ENCODE measurements at places on chromosomes 6 and 20.

- no peak for DNase-seq
These were observed 44.6 kb downstream of the NKX2-4 start for GRCh38 chr20:21352703-21353102.

GRCh38 chr20:18443886-18444285 is 22.9 kb downstream of the DZANK1 start:
- no peak for DNase-seq

DNA sequence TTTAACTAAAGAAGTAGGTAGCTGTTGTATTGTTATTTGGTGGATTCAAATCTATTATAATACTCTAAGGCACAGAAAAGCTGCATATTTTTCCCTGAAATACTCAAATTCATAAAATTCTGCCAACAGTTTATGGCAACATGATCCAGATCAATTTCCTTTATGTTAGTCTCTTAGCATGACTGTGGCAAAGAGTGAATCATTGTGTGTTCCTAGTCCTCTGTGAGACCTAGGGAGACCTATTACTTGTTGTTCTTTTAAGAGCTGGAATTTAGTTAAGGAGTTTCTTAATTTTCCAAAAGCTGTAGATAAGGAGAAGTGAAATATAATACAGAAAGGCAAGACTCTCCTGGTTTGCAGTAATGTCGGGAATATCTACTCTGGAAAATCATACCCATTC is 149.6 kb downstream of the RIMS1 start:
- no peak for DNase-seq

GRCh38 chr6:3732345-3733141 is 19.0 kb downstream of the PXDC1 start:
- peak; percentile 54 for DNase-seq

GRCh38 chr6:21033084-21033483 is 498.8 kb downstream of the CDKAL1 start:
- DNase-seq = no peak

GRCh38 chr20:33489495-33490022 is 337 bp upstream of the CBFA2T2 start:
- DNase-seq = peak; percentile 99

DNA sequence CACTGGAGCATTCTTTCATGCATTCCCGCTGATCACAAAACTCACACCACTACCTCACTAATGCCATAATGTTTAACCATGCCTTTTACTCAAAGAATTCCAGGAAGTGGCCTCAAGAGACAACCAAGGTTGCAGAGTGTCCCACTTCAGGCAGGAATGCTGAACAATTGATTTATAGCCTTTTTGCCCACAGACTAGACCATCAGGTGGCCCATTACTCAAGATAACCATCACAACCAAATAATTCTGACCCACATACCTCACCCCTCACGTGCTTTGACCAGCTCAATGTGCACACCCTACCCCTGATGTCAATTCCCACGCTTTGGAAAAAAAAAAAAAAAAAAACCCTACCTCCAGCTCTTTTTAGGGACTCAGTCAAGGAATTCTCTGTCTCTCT is 220.6 kb upstream of the UFL1 start:
- no peak for DNase-seq

GRCh38 chr20:18258126-18258860 is 30.0 kb upstream of the ZNF133 start:
- DNase-seq = no peak

DNA sequence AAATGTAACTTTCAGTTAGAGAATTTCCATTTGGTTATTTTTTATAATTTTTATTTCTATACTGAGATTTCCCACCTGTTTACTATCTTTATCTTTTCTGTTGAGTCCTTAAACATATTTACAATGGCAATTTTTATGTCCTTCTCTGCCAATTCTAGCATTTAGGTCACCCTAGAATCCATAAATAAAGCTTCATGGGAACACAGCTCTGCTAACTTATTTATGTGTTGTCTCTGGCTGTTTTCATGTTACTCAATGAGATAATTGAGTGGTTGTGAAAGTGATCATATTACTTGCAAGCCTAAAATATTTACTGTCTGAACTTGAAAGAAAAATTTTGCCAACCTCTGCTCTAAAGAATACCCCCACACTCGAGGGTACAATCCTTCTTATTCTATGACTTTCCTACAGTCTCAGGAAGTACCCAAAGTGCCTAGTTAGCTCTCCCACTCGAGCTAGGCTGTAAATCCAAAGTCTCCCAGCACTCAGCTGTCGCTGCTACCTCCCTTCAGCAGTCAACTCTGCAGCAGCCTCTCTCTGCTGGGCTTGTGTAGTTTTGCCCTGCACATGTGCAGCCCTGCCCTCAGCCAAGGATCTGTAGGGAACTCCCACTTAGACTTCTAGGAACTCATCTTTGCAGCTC is 53.5 kb upstream of the GCLC start:
- DNase-seq = no peak

GRCh38 chr6:112010328-112010727 is 43.6 kb upstream of the CCN6 start:
- no peak for DNase-seq

DNA sequence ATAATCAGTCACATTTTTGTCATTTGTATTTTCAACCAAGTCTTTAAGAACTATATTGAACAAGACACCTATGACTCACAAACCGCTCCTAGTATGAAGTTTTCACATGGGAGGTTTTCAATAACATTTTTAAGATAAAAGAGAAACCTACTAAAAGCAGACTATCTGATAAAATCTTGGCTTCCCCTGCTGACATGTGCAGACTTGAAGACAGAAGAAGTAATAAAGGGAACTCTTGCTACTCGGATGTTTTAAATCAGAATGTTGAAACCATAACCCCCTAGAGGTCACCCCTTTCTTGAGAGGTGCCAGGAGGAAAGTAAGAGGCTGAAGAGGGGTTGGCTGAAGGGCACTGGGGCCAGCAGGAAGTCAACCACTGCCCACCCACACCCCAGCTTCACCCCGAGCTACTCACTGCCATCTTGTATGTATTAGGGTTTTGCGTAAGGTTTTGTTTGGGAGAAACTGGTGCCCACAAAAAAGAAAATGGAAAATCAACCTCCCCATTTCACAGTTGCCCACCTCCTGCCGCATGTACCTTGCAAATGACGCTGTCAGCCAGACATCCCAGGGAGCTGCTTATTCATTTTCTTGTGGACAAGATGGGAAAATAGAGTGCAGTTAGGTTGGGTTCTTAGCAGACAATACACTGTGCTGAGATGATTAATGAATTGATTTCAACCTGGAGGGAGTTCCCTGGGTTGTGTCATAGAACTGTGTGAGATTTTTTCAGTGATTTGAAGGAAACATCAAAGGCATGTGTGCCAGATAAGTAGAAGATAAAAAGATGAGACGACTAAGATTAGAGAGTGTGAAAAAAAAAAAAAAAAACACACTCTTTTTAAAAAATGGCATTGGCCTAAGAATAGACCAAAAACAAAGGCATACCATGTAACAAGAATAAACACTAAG is 83.2 kb upstream of the TAB2 start:
- peak; percentile 23 for DNase-seq

- DNase-seq = no peak
These were observed 110.8 kb downstream of the ERMARD start for GRCh38 chr6:169862043-169862891.

GRCh38 chr6:54053881-54054391 is 57.3 kb upstream of the MLIP start:
- no peak for DNase-seq

DNA sequence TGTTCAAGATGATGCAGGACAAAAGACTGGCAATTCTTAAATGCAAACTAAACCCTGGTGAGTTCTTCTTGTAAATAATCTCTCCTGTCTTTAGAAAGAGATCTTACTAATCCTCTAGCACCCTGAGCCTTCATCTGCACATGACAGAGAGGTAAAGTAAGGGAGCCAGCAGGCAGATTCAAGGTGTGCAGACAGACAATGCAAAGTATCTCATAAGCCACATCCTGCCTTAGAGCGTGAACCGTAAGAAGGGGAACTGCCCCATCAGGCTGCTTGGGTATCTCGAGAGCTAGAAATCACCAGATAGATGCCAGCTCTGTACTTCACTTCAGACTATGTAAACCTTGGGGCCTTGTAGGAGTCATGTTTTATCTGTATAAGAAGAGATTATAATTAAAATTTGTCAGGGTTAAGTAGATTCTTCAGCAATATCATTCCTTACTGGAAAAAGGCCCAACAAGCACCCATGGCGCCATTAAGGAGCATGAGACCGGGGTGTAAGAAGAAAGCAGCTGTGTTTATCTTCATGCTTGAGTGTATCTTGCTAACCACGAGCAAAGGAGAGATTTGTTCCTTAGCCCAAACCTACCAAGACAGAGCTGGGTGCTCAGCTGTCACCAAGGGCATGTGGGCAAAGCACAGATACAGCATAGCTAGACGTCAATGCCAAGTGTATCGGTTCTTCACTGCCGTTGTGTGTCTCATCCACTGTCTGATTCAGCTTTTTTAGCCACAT is 24.4 kb downstream of the CNR1 start:
- no peak for DNase-seq

GRCh38 chr6:156647140-156647784 is 129.9 kb upstream of the ARID1B start:
- DNase-seq = no peak

DNA sequence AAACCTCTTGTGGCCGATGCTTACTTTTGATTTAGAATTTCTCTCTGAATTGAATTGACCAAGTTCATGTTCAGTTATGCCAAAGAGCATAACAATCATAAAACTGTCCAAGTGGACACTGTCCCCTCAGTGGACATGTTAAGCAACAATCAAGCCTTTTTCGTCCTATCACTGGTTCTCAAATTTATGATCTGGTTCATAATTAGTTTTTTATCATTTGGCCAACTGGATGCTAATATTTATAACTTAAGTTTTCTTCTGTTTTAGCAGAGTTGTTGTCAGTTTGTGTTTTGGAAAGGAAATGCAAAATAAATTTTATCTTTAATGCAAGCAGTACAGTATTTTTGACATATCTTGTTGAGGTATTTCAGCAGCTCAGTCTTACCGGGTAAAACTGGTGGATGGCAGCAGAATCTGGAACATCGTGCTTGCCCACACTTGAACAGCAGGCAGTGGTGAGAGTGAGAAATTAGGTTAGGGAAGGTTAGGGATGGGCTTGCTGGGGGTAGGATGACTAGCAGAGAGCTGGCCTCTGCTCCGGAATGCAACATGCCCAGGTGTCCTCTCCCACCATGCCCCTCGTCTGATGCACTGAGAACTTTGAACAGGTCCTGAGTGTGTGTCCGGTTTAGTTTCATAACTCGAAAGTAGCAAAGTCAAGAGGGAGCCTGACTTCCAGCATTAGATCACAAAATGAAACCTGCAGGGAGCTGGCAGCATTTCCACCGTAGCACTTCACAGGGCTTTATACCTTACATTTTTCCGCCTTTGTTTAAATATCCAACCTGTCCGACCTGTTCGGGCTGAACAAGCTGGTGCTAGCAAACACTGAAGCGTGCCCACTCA is 93.1 kb downstream of the RREB1 start:
- no peak for DNase-seq

DNA sequence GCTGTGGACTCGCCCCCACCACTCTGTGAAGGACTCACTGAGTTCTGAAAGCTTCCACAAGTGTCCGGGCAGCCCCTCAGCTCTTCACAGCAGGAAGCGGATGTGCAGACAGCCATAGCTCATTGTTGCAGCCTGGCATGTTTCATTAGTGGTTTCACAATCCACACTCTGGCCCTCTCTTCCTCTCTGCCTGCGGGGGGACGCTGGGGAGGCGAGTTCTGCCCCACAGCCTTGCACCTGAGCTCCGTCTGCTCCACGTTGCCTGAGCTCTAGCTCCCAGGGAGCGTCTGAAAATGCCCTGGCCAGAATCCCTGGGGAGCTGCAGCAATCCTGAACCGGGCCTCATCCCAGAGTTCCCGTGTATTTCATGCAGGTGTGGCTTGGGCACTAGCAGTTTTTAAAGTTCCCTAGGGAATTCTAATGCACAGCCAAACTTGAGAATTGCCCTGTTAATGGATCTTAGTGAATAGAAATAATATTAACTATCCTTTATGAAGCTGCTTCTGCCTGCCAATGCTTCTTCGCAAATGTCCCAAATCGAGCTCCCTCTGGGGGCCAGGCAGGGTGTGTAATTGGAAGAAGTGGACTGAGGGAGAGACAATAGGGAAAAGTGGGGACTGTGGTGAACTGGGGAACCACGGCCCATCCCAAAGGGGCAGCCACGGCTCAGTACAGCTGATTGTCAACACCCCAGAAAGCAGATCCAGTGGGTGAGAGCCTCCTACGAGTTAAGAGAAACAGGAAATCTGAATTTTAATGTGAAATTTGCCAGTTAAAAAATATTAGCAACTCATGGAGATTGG is 51.5 kb downstream of the CTCFL start:
- DNase-seq = no peak

- DNase-seq = no peak
These were observed 60.8 kb downstream of the RIPOR2 start for GRCh38 chr6:24874776-24875533.

DNA sequence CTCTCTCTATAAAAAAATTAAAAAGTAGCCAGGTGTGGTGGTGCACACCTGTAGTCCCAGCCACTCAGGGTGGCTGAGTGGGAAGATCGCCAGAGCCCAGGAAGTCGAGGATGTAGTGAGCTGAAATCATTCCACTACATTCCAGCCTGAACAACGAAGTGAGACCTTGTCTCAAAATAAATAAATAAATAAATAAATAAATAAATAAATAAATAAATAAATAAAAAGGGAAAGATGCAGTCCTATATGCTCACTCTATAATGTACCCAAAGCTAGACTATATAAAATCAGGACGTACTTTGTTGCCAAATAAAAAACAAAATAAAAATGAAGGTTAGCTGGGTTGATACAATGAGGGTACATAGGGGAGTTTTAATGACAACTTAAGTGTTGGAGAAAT is 26.1 kb upstream of the NHSL1 start:
- DNase-seq = no peak

DNA sequence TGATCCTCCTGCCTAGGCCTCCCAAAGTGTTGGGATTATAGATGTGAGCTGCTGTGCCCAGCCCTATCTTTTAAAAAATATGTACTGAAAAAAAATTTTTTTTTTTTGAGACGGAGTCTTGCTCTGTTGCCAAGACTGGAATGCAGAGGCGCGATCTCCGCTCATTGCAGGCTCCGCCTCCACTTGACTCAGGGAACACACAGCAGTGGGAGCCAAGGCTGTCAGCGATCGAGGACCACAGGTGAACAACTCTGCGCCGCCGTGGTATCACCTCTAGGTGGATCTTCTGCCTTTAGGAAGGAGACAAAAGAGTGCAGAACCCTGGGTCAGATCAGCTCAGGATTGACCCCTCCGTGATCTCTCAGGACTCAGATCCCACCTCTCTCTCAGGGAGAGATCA is 13.7 kb downstream of the RAET1E start:
- no peak for DNase-seq

GRCh38 chr6:28001751-28002150 is 44.7 kb downstream of the OR2B6 start:
- no peak for DNase-seq
